ENCODE measurements at places on chromosomes 16 and 17.

DNA sequence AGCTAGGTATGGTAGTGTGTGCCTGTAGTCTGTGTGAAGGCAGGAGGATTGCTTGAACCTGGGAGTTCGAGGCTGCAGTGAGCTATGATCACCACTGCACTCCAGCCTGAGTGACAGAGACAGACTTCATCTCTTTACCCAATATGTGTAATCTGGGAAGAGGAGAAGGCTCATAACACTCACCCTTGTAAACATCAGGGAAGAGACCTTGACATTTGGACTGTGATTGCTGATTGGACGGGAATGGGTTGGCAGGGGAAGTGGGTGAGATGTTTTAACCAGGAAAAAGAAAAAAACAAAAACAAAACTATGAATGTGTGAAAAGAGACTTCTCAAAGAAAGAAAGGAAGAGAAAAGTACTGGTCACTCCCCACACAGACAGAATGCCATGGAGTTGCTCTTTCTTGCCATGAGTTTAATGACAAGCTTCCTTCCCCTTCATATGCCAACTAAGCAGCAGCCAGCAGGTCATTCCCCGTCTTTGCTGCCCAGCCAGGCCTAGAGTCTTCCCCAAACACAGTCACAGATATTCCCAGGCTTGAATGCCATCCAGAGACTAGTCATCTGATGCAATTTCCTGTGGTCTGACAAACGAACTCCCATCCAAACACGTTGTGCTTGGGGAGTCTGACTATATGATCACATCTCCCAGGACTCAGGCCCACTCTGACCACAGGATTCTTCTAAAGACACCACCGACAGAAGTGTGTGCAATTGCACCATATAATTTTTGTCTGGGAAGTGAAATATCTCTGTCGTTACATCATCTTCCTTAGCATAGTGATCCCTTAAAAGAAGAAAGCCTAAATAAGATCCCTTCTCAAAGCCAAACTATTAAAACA lies 3.6 kb upstream of the XAF1 start:
- peak; percentile 22 for DNase-seq

DNA sequence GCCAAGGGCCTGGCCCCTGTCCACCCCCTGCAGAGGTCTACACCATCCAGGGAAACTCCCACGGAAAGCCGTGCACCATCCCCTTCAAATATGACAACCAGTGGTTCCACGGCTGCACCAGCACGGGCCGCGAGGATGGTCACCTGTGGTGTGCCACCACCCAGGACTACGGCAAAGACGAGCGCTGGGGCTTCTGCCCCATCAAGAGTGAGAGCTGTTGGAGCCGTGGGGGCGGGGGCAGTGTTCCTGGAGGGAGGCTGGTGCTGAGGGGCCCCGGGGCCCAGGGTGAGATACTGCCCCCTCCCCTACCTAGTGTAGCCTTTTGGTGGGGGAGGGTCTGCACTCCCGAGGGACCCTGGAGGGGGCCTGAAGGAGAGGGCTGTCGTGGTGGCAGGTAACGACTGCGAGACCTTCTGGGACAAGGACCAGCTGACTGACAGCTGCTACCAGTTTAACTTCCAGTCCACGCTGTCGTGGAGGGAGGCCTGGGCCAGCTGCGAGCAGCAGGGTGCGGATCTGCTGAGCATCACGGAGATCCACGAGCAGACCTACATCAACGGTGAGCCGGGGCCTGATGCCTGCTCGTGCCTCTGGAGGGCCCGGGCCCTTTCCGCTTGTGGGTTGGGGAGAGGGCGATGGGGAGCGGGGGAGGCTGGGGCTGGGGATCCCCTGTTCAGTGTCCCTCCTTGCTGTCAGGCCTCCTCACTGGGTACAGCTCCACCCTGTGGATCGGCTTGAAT lies 38.8 kb downstream of the MRC2 start:
- no peak for DNase-seq

- no peak for DNase-seq
Measured at GRCh38 chr17:80000136-80000535, 35.5 kb downstream of the TBC1D16 start.

GRCh38 chr16:15444264-15444663 lies 9.9 kb downstream of the BMERB1 start:
- DNase-seq, result no peak

- DNase-seq, result peak; percentile 54
Measured at GRCh38 chr16:14364386-14365199, 265.5 kb downstream of the PARN start.

DNA sequence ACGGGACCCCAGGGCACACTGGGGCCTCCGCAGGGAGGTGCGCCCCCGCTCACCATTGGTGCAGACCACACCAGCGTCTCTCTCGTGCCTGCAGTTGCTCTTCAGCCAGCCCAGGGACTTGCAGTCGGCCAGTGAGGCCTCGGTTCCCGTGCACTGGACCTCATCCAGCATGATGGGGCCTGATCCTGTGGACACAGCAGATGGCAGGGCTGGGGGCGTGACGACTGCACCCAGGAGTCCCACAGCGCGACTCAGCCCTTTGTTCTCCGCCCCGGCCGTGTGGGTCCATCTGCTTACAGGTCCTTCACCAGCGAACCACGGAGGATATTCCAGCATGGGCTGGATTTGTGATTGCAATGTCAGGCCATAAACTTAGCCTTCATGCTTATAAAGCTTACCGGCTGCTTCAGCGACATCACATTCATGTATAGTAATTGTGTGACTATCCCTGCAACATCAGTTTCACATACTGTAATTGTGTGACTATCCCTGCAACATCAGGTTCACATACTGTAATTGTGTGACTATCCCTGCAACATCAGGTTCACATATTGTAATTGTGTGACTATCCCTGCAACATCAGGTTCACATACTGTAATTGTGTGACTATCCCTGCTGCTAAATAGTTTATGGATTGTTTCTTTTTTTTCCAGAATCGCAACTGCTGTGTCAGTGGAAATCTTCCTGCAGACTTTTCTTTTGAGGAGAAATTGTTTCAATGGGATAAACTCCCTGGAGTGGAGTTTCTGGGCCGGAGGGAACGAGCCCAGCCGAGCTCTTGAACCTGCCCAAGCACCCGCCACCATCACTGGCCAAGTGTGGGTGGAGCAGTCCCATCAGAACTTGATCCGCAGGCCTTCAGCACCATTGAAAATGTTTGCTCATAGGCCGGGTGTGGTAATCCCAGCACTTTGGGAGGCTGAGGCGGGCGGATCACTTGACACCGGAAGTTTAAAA lies 4.8 kb downstream of the LGALS3BP start:
- peak; percentile 66 for DNase-seq

- DNase-seq, result no peak
Measured at GRCh38 chr16:57146040-57146647, 39.7 kb downstream of the PSME3IP1 start.

GRCh38 chr17:6630390-6630789 lies 10.1 kb downstream of the KIAA0753 start:
- no peak for DNase-seq

DNA sequence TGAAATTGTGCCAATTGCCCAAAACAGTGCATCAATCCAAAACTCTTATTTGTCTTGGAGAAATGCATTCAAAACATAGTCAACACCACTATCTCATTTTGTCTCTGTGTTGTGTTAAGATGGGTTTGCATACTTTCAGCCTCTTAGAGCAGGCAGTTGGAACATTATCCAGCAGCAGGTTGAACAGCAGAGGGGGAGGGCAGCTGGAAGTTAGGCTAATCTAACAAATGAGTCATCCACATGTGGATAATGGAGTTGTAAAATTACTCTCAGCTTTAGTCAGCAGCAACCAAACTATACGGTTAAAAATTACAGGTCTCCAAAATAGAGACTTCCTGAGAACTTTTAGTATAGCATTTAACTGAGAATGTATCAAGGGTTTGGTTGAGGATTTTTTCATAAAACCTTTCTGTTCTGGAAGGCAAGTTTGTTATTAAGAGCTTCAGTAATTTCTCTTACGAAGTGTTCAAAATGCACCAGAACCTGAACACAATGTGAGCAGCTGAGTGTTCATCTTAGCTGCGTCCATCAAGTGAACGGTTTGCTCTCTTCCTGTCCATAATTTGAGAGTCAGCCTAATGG lies 46.3 kb downstream of the PRKCA start:
- DNase-seq, result no peak

DNA sequence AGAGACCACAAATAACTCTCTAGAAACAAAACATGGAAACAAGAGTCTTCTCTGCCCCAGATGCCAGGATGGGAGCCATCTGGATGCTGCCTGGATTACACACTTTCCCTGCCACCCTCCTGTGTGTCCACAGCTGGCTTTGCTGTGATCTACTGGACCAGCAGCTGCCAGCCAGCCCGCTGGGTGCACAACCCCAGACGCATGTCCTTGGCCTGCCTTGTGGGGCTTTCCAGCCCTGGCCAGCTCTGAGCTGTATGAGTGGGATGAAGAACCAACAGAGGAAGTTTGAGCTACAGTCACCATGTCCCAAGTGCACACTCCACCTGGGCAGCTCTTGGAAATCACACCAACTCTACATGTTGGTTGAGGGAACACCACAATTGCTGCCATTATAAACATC lies 57.0 kb upstream of the TNRC6C start:
- no peak for DNase-seq

DNA sequence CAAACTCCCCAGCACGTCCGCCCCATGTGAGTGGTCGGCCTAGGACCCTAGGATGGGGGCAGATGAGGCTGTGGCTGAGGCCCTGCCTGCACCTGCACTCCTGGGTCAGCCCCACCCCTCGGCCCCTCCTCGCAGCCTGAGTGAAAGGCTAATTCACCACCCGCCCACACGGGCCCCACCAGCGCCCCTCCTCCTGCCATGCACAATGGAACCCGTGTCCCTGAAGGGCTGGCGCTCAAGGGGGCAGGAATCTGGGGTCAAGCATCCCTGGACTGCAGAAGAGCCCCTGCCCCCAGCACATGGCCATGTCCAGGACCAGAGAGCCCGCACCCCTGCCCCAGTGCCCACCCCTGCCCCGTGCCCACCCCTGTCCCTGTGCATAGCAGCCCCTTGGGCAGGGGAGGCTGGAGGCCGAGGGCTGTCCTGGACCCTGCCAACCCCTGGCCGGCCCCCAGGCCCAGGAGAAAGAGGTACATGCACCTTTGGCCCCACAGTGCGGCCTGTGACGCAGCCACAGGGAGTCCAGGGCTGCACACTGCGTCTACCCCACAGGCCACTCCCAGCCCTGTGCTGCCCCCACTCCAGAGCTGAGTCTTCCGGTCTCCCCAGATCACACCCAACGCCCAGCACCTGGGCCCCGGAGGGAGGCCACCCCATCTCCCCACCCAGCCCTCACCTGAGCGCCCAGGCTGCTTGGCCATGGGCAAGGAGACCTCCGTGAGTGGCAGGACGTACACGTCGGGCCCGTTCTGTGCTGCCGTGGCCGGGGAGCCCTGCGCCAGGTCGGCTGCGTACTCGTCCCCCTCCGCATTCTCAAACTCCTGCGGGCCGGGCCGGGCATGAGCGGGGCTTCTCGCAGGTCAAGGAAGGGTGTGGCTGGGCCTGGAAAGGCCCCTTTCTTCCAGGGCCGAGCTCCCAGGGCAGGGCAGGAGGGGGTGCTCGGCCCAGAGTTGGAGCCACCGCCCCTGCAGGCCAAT lies 34.6 kb upstream of the PVALEF start:
- no peak for DNase-seq

- DNase-seq, result no peak
Measured at GRCh38 chr16:85029981-85030401, 2.4 kb downstream of the KIAA0513 start.
